SK-N-MC (cell line): ENCODE measurements at places on chromosomes 12 and 14.

GRCh38 chr12:32586390-32586789 lies 92.7 kb upstream of the DNM1L start:
- no peak for DNase-seq

- DNase-seq: no peak
These were observed 85.1 kb upstream of the CCDC91 start for GRCh38 chr12:28104903-28105864.

- DNase-seq: no peak
These were observed 48.3 kb downstream of the ZFP36L1 start for GRCh38 chr14:68744613-68745012.

DNA sequence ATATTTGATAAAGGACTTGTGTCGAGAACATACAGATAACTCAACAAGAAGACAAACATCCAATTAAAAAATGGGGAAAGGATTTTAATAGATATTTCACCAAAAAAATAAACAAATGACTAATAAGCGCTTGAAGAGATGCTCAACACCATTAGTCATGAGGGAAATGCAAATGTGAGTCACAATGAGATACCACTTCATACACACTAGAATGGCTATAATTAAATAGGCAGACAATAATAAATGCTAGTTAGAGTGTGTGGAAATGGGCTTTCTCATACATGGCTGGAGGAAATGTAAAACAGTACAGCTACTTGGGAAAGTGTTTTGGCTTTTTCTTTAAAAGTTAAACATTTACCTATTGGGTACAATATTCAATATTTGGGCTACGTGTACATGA lies 34.8 kb downstream of the DLK1 start:
- no peak for DNase-seq

DNA sequence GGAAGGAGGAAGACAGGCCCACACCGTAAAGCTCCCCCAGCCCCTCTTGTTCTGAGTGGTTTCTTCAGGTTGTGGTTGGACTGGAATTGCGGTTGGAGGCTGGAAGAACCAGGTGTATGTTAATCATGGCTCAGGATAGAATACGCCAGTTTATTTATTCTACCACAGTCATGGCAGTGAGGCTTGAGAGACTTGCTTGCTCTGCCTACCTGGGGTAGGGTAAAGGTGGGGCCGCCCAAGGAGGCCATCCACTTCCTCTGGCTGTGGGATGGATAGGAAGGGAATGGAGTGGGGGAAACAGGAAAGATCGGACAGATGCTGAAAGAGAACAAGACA lies 8.1 kb downstream of the SHMT2 start:
- DNase-seq: no peak

- no peak for DNase-seq
These were observed 15.4 kb downstream of the PLEKHG3 start for GRCh38 chr14:64719601-64720000.

GRCh38 chr12:109473006-109473405 lies 4.1 kb downstream of the KCTD10 start:
- DNase-seq: no peak

DNA sequence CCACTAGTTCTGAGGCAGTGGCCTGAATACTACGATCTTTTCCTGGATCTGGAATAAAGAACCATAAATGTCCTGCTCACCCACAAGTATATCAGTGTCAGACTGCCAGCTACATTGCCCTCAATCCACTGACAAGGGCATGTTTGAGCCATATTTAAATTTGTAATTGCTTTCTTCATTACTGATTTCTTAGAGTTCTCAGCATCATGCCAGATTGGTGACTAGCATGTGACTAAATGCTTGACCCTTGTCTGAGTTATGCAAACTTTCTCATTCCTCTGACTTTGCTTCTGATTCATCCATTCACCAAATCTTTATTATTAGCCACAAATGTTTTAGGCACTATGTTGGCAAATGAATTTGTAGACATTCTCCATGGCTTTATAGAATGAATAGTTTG lies 143.6 kb upstream of the SLC16A7 start:
- DNase-seq: no peak

DNA sequence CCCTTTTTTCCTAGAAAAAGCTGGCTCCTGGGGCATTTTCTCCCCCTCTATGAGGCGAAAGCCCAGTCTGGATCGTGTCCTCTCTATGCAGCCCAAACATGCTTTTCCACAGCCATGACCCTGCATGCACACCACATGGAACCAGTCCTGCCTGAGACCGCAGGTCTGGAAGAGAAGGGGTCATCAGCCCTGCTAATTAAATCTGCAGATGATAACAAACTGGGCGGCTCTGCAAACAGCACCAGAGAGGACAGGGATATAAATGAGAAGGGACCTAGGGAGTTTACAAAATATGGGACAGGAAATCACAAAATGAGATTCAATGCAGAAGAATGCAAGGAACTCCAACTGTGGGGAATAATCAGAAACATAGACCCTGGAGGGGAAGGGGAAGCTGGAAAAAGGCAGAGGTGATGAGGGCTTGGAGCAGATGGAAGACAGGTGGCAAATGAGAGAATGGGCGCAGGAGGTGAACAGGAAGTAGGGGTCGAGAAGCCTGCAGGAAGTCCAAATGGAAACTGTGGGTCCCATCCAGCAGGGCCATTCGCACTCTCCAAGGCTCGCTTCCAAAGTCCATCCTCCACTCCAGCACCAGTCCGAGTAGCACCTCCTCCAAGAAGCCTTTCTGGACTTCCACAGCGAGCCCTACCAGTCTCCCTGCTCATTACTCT lies 76.3 kb downstream of the ANO2 start:
- no peak for DNase-seq

- no peak for DNase-seq
These were observed 4.6 kb downstream of the NUDT14 start for GRCh38 chr14:105176513-105176912.

DNA sequence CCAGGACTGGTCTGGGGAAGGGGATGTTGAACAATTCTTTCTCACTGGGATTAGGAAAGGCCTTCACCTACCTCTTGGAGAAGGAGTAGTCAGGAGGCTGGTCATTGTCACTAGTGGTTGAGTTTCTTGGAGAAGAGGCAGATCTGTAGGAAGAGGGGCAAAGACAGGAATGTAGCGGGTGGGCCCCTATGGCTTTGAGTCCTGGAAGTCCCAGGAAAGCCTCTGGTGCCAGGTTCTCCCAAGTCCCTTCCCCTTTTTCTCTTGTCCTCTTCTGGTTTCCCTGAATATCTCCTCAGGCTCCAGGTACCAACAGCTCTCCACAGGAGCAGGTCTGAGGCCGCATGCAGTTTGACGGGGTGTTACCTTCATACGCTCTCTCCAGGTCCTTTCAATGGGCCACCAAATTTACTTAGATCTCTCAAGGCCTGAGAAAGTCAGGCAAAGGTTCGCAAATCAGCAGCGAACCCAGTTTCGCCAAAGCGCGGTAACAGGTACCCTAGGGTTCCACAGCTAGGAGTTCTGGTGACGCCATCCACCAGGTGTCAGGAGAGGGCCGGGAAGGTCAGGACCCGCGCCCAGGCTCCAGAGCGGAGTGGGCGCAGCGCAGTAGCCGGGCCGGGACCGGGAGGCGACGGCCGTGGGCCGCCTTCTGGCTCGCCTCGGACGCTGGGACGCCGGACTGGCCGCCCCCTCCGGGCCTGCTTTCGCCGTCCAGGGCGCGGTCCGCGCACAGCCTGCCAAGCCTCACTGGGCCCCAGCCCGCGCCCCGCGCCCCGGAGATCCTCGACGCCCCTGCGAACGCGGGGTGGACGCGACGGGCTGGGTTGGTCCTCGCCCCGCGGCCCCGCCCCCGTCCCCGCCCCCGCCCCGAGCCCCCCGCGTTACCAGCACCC lies 795 bp downstream of the SMAGP start:
- no peak for DNase-seq

DNA sequence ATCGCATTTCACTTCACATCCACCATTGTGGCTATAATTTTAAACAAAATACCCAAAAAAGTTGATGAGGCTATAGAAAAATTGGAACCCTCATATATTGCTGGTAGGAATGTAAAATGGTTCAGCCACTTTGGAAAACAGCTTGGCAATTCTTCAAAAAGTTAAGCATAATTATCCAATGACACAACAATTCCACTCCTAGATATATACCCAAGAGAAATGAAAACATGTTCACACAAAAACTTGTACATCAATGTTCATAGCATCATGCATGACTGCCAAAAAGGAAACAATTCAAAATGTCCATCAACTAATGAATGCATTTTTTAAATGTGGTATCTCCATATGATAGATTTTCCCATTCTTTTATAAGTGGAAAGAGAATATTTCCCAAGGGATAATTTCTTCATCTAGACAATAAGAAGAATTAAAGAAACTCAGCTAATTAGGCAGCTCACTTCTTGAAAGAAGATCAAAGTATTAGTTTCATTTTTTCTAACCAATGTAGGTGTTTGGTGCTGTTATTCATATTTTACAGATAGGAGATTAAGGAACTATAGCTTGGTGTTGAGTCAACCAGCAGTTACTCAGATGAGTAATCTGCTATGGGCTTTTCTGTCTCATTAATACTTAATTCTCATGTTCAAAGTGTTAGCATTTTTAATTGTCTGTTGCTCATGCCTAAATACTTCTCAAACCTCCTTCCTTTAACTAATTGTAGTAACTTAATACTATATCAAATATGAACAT lies 32.8 kb downstream of the YEATS4 start:
- no peak for DNase-seq

- no peak for DNase-seq
These were observed 112.8 kb downstream of the NAV3 start for GRCh38 chr12:77943466-77943865.

DNA sequence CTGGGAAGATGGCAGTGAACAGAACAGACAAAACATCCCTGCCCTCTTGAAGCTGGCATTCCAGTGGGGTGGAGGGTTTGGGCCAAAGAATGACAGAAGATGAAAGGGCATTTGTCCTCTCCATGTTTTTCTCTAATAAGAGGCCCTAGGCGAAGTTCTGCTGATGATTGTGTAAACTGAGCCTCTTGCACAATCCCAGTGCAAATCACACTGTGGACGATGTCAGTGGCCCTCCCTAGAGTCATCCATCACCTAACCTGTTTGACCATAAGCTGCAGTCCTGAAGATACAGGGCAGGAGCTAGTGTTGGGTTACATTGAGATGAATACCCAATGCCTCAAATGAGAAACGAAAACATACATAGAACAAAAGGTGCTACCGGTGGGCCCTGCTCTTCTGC lies 622.4 kb upstream of the TBX3 start:
- DNase-seq: no peak

- no peak for DNase-seq
These were observed 193.1 kb upstream of the FAR2 start for GRCh38 chr12:28955931-28956330.

- no peak for DNase-seq
These were observed 335.5 kb downstream of the NUAK1 start for GRCh38 chr12:105803292-105803691.

GRCh38 chr14:36656687-36657398 lies 4.8 kb upstream of the PAX9 start:
- DNase-seq: no peak

DNA sequence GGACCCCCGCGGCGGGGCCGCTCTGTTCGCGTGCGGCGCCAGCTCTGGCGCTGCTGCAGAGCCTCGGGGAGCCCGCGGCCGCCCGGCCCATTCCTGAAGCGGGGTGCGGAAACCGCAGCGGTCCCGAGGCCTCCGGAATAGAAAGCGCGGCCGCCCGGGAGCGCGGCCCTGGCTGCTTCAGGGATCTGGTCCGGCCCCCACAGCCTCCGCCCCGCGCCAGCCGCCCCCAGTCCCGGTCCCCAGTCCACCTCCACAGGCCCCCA lies 204 bp downstream of the HSP90AA1 start:
- no peak for DNase-seq

DNA sequence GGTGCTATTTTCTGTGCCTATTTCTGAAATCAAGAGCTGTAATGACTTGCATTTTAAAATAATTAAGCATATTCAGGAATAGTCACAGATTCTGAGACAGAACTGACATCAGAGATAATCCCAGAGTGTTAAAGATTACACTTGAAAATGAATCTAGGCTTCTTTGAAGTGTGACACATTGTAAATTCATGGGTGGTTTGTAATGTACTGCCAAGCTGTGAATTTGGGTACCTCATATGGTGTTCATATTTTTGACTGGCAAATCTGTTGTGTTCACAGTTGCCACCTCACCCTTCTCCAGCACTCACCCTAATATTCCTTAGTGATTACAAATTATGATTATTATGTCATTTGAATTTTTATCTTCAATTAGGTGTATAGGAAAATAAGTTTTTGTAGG lies 78.5 kb upstream of the CSRP2 start:
- no peak for DNase-seq

- DNase-seq: no peak
These were observed 14.3 kb downstream of the MCRS1 start for GRCh38 chr12:49553512-49554088.

- DNase-seq: no peak
These were observed 76.1 kb downstream of the GALNT4 start for GRCh38 chr12:89448526-89448925.

DNA sequence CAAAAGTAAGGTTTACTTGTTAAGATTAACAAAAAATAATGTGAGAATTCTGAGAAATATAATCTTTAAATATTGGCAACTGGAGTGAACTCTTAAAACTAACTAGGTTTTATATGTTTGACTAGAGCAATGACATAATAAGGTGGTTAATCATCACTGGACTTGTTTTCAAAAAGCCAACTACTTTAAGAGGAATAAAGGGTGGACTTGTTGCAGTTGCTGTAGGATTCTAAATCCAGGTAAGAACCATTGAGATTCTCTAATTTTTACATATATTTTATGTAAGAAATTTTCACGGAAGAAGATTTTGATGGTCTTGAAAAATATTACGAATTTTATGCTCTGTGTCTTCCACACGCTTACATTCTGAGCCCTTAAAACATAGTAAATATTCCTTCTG lies at the start of gene SLCO1B1:
Gene SLCO1B1, plus strand, starts transcription at position 197 of the 400 bp plus-strand sequence. CDS start 10,381 bp downstream, outside the sequence.
- DNase-seq: no peak

- DNase-seq: no peak
These were observed 54.8 kb upstream of the DYNC1H1 start for GRCh38 chr14:101909371-101910096.

GRCh38 chr14:24843494-24843893 lies 206.5 kb downstream of the STXBP6 start:
- no peak for DNase-seq

DNA sequence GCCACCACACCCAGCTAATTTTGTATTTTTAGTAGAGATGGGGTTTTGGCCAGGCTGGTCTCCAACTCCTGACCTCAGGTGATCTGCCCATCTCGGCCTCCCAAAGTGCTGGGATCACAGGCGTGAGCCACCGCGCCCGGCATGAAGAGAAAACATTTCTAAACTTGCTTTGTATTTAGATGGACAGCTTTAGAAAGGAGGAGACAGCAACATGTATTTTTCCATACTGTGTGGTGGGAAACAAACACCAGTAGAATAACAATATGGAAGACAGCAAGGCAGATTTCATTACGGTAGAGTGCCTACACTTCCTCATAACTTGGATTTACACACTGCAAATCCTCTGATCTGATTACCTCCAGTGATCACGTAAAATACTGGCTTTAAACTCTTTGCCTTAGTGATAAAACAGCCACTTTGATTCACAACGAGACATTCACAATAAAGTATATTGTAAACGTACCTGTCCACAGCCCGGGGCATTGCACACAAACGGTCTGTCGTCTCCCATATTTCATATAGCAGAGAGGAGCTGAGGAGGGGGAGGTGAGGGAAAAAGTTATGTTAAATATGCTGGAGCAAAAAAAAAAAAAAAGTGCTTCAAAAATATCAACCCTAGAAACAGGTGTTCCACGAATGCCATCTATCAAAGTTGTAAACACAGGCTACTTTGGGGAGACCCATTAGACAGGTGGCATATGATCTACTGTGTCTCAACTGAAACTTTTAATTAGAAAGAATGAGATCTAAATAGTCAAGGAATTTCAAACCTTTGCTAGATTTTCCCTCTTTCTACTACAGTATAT lies 25.5 kb downstream of the ATF7 start:
- DNase-seq: no peak
